Activated CD4-positive, alpha-beta T cell treated with anti-CD3 and anti-CD28 coated beads for 24 hours (primary cell): ENCODE measurements at places on chromosomes 1 and 21.

- no peak for DNase-seq
Observed at GRCh38 chr1:247360991-247361731, 29.5 kb upstream of the ZNF496 start.

- DNase-seq = no peak
Observed at GRCh38 chr1:27491748-27492700, 2.1 kb upstream of the WASF2 start.

GRCh38 chr21:44350773-44351481, 2.5 kb upstream of the TRPM2 start:
- no peak for DNase-seq

DNA sequence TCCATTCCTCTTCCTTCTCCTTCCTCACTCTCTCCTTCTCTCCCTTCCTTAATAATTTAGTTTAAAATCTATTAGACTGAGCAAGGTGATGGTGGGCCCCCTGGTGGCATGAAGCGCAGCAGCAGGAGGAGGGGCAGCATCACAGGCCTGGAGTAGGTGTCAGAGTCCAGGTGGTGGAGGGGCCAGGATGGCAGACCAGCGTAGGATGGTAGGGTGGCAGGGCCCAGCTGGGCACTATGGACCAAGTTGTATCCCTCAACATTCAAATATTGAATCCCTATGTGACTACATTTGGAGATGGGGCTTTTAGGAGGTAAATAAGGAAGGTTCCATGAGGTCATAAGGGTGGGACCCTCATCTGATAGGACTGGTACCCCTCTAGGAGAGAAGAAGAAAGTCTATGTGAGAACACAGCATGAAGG, 61.0 kb downstream of the WDR4 start:
- DNase-seq = peak; percentile 41

DNA sequence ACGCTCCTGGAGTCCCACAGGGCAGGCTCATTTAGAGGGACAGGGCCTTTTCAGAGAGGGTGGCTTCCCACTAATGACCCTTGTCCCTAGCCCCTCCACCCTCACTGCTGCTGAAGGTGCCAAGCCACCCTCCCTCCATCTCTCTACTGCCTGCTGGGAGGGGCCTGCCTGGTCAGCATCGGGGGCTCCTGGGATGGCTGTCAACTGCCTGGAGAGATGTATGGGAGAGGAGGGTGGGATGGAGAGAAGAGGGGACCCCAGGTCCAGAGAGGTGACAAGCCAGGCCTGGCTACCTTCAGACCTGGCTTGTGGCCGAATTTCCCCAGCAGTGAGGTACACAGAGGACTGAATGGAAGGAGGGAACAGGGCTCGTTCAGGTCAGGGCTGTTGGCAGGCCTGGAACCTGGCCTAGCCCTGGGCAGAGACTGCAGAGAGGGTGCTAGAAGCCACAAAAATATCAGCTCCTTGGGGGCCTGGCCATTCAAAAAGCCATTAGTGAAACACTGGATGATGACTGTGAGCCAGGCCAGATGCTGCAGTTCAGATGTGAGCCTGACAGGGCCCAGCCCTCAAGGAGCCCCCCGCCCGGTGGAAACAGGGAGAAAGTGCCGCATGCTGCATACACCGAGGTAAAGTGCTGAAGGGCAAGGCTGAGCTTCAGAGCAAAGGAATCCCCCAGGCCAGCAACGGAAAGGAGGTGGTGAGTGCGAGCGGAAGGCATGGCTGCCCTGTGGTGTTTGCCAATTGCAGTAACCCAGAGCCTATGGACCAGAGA, 20.0 kb downstream of the MMEL1 start:
- no peak for DNase-seq

GRCh38 chr1:203069030-203069747, 16.6 kb downstream of the MYOG start:
- no peak for DNase-seq

- no peak for DNase-seq
Observed at GRCh38 chr1:92832537-92833114, 786 bp downstream of the RPL5 start.

DNA sequence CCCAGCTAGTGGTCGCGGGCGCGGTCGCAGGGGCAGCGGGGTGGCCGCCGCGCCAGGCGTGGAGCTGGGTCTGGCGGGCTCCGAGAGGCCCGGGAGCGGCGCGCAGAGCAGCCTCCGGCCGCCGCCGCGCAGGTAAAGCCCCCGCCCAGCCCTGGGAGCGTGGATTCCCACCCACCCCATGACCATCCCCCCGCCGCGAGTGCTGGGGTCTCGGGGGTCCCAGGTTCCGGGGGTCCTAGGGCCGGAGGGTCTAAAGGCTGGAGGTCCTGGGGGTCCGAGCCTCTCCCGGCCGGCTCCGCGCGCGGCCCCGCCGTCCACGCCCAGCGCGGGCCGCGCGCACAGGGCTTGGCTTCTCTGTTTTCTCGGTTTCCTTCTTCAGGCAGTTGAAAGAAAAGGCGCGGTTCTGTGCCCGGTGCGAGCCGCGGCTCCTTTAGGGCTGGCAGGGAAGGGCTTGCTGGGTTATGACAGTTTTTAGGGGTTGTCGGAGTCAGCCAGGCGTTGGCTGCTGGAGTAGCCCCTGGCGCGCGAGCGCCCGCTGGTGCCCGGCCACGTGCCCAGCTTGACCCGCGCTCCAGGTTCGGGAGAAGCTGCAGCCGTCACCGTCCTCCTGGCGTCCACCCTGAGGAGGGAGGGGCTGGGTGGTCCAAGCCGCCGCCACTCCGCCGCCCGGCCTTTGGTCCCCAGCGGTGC, 359 bp downstream of the LRRC3 start:
- no peak for DNase-seq

DNA sequence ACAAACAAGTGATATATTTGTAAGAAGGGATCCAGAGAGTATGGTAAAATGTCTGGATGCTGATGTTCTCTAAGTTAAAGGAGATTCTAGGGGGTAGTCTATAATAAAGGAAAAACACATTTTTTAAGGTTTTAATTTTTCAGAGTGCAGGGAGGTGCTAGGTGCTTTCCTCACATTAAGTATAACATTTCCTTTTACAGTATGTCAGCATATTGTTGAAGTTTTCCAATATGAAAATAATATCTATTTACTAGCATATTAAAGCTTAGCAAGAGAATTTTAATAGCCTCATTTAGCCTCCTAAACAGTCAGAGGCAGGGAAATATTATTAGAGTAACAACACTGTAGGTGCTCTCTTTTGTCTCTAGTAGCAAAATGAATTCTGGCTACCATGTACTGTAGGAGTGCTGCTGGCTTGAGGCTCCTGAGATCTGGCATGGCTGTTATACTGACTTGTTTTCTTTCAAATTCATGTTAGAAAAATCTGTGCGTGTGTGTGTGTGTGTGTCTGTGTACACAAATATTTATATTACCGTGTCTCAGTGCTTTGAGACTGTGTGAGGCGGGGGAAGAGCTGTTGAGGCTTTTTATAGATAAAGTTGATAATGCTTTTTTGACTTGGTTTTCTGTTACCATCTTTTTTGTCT, 71.0 kb downstream of the POU2F1 start:
- DNase-seq = no peak

GRCh38 chr21:17848228-17848627, 29.1 kb upstream of the C21orf91 start:
- DNase-seq = no peak

DNA sequence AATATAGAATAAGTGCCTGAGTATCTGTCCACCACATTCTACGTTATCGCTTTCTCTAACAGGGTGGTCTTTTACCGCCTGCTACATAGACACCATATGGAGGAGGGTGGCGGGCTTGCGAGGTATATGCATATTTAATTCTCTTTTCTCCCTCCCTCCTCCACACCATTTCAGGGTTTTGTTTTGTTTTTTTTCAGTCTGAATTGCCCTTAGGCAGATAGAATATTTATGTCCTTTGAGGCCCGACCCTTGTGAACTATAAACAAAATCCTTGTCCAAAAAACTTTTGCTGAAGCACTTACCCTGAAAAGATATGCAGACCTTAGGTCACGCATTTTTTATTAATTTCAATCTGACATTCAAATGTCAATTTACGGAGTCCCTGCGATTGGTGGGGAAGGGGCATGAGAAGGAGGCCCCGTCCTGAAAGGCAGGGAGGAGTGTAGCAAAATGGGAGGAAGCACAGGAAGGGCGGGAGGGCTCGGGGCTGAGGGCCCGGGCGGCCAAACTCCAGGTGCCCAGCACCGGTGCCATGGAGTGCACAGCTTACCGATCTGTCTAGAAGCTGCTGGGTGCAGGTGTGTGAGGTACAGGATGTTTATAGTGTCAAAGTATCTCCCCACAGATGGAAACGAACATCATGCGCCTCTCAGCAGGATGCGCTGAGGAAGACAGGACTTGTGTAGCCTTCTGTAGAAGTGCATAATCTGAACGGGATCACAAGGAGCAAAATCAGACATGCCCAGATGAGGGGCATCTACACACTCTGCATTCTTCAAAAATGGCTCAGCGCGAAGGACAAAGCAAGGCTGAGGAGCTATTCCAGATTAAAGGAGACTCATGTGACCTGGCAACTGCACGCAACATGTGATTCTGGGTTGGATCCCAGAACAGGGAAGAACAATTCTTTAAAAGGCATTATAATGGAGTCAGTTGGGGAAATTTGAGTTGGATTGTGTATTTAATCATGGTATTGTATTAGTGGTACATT, 68.8 kb upstream of the LYST start:
- DNase-seq = no peak

DNA sequence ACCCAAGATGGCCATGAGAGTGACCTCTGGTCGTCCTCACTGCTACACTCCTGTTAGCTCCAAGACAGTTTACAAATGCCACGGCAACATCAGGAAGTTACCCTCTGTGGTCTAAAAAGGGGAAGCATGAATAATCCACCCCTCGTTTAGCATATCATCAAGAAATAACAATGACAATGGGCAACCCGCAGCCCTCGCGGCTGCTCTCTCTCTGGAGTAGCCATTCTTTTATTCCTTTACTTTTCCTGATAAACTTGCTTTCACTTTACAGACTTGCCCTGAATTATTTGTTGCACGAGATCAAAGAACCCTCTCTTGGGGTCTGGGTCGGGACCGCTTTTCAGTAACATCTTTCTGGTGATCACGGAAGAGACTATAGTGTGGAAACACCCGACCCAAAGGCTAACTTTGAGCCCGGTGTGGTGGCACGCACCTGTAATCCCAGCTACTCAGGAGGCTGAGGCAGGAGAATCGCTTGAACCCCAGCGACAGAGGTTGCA, 19.8 kb upstream of the COX20 start:
- DNase-seq = no peak

DNA sequence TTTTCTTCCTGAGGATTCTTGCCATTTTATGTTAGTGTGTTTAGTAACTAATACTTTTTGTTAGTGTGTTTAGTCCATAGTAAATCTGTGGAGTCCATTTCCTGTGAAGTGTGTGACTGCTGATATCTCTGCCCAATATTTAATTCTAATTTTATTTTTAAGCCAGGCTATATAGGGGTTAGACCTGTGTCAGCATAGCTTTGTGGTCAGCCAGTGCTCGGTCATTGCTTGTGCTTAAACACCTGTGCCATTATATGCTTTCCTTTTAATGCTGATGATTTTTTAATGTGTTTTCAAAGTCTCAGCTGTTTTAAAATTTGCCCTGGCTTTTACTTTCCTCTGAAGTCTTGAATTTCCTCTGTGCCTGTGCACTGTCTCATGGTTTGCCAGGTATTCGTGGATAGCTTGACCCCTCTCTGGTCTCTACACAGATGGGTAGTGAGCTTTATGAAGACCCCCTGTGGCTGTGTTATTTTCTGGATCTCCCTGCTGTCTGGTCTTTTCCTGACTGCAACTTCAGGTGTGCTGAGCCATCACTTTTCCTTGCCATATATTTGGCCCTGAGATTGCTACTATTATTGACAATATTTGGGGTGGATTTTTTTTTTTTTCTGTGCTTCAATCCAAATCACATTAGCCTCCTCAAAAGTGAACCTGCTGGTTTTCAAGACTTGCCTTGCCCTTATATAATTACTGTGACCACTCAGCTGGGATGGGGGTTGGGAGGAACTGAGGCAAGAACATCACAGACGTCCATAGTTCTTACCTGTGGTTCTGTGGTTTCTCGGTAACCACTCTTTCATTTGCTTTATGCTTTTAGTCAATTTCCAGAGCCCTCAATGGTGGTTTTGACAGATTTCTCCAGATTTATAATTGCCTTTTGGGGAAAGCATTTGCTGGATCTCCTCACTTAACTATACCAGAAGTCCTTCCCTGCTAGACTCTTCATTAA, 59.6 kb downstream of the RPS6KC1 start:
- no peak for DNase-seq

GRCh38 chr1:29752141-29752540, 515.8 kb downstream of the PTPRU start:
- no peak for DNase-seq

- no peak for DNase-seq
Observed at GRCh38 chr1:1755426-1755825, 22.8 kb downstream of the NADK start.

DNA sequence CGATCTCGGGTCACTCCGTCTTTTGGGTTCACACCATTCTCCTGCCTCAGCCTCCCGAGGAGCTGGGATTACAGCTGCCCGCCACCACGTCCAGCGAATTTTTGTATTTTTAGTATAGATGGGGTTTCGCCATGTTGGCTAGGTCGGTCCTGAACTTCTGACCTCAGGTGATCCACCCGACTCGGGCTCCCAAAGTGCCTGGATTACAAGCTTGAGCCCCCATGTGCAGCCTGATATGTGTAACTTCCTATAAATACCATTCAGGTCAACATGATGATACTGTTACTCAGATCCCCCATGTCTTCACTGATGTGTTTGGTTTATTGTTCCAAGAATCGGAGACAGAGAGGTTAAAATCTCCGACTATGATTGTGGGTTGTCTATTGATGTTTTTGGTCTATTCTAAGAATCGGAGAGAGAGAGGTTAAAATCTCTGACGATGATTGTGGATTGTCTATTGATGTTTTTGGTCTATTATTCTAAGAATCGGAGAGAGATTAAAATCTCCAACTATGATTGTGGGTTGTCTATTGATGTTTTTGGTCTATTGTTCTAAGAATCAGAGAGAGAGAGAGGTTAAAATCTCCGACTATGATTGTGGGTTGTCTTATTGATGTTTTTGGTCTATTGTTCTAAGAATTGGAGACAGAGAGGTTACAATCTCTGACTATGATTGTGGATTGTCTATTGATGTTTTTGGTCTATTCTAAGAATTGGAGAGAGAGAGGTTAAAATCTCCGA, 17.0 kb downstream of the C1orf159 start:
- DNase-seq = no peak

DNA sequence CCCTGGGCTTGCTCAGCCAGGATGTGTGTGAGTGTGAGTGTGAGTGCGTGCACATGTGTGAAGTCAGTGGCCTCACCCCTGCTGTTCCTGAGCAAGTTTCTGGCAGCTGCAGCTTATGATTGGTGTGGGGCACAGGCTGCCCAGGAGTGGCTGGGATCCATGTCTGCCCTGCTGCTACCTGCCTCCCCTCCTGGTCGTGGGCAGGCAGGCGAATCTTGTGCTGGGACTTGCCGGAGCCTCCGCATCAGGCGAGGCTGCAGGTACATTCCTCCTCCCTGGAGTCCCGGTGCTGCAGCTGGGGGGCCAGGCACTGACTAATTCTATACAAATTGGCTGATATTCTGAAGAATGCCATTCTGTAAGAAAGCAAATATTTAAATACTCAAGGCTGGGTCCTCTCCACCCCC, 85.6 kb upstream of the WNT4 start:
- no peak for DNase-seq

GRCh38 chr21:16768096-16768495, 744.7 kb upstream of the CXADR start:
- DNase-seq = no peak

GRCh38 chr1:210900079-210900478, 233.9 kb downstream of the KCNH1 start:
- no peak for DNase-seq
